Stimulated activated CD8-positive, alpha-beta memory T cell treated with anti-CD3 and anti-CD28 coated beads, Interleukin-7, amount 100 ng/mL, for 4 hours (primary cell): ENCODE measurements at places on chromosomes 7 and 10.

GRCh38 chr10:110158051-110159005 lies 49.1 kb upstream of the MXI1 start:
- no peak for DNase-seq

- DNase-seq, result no peak
Observed at GRCh38 chr7:29987811-29988317, 1.7 kb downstream of the SCRN1 start.

- no peak for DNase-seq
Observed at GRCh38 chr7:72127136-72127535, 285.0 kb downstream of the CALN1 start.

DNA sequence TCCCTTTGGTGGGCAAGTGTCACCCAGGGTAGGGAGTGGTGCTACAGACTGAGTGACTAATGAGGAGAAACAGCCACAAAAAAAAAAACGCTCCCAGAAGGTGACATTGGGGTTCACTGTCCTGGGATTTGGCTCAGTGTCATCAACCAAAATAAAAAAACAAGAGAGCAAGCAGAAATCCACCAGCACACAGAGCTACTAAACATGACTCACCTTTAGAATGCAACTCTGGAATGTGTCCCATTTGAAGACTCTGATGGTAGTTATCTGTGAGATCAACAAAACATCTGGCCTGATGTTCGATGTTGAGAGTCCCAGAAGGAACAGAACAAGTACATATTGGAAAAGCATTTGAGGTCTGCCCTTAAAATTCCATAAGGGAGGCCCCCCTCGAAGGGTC lies 200.3 kb upstream of the LYZL2 start:
- no peak for DNase-seq

- no peak for DNase-seq
Observed at GRCh38 chr7:27812706-27813105, 72.7 kb downstream of the TAX1BP1 start.

GRCh38 chr7:14748461-14748860 lies 154.1 kb downstream of the DGKB start:
- DNase-seq, result no peak

- DNase-seq, result no peak
Observed at GRCh38 chr7:110977127-110977737, 113.7 kb upstream of the LRRN3 start.

- DNase-seq, result no peak
Observed at GRCh38 chr7:113010377-113010776, 76.2 kb downstream of the GPR85 start.

DNA sequence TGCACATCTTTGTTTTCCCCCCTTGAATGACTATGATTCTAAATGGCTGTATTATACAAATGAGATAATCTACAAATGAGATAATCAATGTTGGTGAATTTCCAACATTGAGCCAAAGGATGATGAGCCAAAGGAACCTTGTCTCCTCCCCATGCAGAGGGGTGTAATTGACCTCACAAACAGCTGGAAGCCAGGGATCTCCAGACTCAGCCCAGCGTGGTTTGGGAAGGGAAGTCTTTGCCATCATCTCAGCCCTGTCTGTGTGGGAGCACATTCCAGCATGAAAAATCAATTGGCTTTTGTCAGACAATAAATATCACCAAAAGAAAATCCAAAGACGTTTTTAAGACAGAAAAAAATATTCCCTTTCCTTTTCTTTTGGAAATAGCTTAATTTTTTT lies 271.5 kb upstream of the AOAH start:
- no peak for DNase-seq

DNA sequence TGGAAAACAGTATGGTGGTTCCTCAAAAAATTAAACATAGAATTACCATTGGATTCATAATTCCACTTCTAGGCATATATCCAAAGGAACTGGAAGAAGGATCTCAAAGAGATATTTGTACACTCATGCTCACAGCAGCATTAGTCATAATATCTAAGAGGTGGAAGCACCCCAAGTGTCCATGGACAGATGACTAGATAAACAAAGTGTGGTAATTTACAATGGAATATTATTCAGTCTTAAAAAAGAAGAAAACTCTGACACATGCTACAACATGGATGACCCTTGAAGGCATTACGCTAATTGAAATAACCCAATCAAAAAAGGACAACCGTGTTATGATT lies 594.2 kb downstream of the KCNMA1 start:
- DNase-seq, result no peak

GRCh38 chr7:108430664-108431063 lies 25.6 kb downstream of the NRCAM start:
- DNase-seq, result no peak

- no peak for DNase-seq
Observed at GRCh38 chr7:107394831-107395230, 75.0 kb upstream of the GPR22 start.

GRCh38 chr10:114350751-114351150 lies 53.6 kb downstream of the AFAP1L2 start:
- DNase-seq, result no peak
